DMS 273 treated with DMSO at 0.1 percent for 48 hours (cell line): ENCODE measurements at places on chromosomes 2 and 18.

DNA sequence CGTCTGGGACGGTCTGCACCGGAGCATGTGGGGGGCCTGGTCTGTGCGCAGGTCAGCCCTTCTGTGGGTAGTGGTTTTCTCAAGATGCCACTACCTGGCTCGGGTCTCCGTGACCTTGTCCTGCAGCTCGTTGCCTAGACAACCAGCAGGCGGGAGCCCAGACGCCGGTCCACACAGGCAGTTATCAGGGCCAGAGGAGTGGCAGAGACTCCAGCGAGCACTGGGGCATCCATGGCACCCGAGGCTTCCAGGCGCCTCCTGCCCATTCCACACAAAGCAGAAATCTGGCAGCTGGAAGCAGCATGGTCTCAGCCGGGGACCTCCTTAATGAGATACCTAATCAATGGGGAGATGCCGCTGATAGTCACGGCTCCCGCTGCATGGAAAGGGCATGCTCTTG lies 156.1 kb downstream of the FAM210A start:
- no peak for DNase-seq

GRCh38 chr2:156118753-156119416 lies 213.6 kb downstream of the NR4A2 start:
- no peak for DNase-seq

DNA sequence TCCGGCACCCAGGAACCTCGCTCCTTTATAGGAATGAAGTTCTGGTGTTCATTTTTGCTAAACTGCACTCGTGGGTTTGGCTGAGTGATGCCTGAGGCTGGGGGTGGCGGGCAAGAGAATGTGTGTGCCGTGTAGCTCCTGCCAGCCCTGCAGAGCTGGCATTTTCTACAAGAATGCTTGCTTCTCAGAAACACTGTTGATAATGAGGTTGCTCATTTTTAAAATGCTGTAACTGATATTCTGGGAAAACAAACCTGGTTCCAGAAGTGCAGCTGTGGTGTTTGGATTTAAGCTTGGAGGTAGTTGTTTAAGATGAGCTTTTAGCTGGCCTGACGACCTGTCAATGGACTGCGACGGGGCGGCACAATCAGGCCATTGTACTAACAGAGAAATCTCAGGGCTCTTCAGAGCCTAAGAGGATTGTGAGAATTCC lies 511.9 kb upstream of the TNP1 start:
- no peak for DNase-seq

GRCh38 chr18:446941-447560 lies 53.5 kb downstream of the COLEC12 start:
- no peak for DNase-seq

DNA sequence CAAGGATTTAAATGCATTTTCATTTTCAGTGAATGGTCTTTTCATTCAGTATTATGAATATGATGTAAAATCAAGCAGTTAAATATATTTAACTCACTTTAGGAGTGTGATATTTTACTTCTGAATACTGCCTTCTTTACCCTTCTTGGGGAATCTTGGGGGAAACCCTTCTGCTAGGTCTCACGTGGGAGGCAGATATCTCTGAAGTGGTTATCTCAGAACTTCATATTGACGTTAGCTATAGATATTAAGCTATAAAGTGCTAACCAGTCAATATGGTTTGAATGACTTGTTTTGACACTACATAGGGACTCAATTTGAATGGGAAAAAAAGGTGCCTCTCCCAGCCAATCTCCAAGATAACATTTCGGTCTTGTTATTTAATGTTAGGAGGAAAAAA lies 9.8 kb downstream of the REL start:
- no peak for DNase-seq

GRCh38 chr2:12131975-12132374 lies 385.5 kb downstream of the LPIN1 start:
- DNase-seq: no peak
